ENCODE measurements at places on chromosomes 6 and 20.

GRCh38 chr6:112466373-112467151, 119.4 kb downstream of the RFPL4B start:
- DNase-seq: no peak

DNA sequence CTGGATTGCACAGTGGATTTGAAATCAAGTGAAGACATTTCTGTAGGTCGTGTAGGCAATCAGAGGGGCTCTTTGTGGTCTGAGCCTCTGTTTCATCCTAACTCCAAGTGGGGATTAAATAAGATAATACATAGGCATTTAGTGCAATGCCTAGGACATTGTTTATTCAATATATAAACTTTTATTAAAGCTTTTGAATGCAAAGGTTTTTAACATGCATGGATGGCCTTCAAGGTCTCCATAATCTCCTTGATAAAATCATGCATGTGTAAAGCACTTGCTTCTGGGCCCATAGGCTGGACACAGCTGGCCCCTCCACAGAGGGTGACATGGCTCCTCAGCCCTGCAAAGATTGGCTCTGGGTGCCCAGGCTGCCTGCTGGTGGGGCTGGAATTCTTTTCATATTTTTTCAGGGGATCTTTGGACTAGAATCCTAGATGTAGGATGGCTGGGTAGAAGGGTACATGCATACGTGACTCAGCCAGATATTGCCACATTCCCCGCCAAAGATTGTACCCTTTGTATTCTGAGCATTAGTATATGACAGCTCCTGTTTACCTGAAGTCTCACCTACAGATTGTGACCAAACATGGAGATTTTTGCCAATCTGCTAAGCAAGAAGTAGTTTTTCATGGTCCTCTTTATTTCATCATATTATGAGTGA, 19.0 kb upstream of the AVP start:
- no peak for DNase-seq

- no peak for DNase-seq
Observed at GRCh38 chr20:39986173-39986904, 702.7 kb downstream of the MAFB start.

DNA sequence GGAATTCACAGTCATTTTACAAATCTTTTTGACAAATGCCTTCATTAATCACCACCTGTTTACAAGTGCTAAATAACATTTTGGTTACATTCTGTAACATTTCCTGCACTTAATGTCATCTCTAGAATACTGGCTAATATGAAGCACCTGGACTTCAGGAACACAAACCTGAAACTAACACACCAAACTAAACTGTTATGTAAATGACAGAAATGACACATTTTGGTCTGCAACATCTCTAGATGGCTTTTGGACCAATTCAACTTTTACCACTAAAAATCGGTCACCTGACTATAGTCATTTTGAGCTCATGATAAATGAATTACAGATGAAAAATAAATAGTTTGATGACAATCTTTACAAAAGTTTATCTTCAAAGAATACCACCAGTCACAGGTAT, 80.6 kb downstream of the ATG5 start:
- no peak for DNase-seq

DNA sequence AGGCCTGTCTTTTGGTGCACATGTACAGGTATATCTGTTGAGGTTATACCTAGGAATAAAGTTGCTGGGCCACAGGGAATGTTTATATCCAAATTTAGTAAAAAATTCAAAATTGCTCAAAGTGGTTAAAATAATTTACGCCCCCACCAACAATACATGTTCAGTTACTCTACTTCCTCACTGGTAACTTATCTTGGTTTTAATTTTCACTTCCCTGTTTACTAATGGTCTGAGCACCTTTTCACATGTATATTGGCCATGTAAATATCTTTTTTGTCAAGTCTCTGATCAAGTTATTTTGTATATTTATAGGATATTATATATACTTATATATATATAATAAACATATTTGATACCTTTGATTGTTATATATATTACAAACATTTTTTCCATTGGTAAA, 9.7 kb downstream of the PDE7B start:
- no peak for DNase-seq

DNA sequence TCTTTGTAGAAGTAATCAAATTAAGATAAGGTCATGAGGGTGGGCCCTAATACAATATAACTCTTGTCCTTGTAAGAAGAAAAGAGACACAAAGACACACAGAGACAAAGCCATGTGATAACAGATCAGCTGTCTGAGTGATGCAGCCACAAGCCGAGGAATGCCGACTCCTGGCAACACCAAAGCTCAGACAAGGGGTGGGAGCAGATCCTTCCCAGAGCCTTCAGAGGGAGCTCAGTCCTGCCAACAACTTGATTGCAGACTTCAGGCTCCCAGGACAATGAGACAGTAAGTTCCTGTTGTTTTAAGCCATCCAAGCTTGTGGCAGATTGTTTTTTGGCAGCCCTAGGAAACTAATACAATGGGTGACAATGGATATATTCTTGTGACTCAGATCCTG, 325.0 kb upstream of the AGPAT4 start:
- DNase-seq: no peak

Data from activated T-cell treated with anti-CD3 and anti-CD28 coated beads, Interleukin-2, amount 50 U/mL, for 48 hours (primary cell).